ENCODE measurements at places on chromosomes 13 and 19.

GRCh38 chr13:81986308-81986707, 1645.4 kb upstream of the SPRY2 start:
- no peak for DNase-seq

GRCh38 chr19:33562636-33563035, 41.0 kb upstream of the PEPD start:
- no peak for DNase-seq

DNA sequence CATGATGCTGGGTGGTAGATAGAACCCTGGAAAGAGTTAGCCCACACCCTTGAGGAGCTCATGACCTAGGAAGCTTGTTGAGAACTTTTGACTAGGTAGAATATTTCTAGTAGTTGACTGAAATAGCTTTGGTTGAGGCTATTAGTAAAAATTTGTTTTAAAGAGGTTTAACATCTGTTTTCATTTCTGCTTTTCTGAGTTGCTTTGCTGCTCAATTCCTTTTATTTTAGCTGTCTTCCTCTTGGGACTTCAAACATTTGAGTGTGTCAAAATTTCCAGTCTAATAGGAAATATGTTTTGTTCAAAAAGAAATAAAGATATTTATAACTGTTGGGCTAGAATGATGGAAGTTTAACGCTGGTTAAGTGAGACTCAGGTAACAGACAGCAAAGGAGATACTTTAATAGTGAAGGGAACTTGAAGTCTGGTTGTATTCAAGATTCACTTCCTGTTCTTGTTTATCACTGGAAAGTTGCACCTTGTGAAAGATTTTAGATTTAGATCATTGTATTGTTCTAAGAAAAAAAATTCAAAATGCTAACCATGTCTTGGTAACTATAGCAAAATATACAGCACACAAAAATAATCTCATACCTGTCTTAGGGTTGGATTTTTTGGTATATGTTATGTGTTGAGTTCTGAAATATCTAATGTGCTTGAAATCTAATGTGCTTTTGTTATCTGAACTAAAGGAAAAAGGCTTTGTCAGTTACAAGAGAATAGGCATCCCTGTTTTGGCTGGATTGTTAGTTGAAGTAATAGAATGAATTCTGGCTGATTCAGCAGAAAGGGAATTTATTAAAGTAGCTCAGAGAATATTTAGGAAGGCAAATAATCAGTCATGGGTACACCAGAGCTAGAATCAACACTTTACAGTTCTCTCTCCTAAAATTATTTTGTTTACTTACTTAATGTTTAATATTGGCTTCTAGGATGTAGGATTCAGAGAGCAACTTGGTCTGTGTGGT, 24.4 kb upstream of the GPR18 start:
- DNase-seq: no peak

DNA sequence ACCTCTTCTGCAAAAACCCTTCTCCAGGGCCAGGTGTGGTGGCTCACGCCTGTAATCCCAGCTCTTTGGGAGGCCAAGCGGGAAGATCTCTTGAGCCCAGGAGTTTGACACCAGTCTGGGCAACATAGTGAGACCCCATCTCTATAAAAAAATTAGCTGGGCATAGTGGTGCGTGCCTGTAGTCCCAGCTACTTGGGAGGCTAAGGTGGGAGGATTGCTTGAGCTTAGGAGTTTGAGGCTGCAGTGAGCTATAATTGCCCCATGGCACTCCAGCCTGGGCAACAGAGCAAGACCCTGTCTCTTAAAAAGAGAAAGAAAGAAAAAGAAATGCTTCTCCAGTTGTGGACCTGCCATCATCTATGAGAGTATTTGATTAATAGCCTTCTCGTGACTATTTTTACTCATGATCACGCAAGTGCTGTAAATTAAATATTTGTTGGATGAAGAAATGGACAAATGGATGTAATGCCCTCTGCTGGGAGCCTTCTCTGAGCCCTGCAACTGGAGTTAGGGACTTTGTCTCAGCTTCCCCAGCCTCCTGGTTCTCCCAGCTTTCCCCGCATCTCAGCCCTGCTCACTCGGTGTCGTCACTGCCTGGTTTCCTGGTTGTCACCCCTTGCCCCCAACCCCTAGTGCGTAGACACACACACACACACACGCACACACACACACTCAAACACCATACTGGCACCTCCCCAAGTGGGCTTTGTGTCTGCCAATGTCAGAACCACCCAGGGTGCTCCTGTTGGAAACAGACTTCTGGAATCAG, 12.2 kb downstream of the WIZ start:
- DNase-seq: no peak

DNA sequence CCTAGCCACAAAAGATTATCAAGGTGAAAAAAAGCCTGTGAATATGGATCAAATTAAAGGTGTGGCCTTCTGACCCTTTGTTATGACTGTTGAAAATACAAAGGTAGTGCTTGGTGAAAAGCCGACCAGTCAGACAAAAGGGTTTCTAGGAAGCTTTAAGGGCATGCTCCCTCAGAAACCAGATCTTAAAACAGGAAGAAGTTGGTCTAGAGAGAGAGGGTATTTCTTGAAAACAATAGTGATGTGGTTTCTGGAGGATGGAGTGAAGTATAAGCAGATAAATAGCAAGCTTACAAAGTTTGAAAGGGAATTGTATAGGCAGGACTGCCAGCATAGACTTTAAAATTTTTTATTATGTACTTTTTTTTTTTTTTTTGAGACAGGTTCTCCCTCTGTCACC, 5.0 kb upstream of the EID2 start:
- no peak for DNase-seq

GRCh38 chr19:38989066-38989605, 13.6 kb upstream of the FBXO17 start:
- no peak for DNase-seq

Data from upper lobe of right lung (tissue), 1 donor.